NCI-H510A (cell line): ENCODE measurements at places on chromosomes 7 and 10.

GRCh38 chr10:48648172-48648942, 36.3 kb upstream of the WDFY4 start:
- DNase-seq: no peak

DNA sequence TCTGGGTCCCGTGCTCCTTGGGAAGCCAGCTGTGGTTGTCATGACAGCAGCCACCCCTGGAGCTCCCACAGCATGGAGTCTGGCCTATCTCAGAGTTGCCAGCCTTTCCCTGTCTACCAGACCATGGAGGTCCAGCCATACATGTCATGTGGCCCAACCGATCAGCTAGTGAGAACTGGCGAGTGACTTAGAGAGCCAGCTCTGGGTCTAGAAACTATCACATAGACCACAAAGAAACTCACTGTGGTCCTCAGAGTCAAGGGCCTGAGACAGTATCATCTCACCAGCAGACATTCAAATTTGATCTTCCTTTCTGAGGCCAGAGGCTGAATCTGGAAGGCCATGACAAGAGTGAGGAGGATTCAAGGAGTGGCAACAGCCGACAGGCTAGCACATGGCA, 223.3 kb upstream of the GPR26 start:
- no peak for DNase-seq

GRCh38 chr10:1504286-1504685, 233.0 kb downstream of the ADARB2 start:
- no peak for DNase-seq

DNA sequence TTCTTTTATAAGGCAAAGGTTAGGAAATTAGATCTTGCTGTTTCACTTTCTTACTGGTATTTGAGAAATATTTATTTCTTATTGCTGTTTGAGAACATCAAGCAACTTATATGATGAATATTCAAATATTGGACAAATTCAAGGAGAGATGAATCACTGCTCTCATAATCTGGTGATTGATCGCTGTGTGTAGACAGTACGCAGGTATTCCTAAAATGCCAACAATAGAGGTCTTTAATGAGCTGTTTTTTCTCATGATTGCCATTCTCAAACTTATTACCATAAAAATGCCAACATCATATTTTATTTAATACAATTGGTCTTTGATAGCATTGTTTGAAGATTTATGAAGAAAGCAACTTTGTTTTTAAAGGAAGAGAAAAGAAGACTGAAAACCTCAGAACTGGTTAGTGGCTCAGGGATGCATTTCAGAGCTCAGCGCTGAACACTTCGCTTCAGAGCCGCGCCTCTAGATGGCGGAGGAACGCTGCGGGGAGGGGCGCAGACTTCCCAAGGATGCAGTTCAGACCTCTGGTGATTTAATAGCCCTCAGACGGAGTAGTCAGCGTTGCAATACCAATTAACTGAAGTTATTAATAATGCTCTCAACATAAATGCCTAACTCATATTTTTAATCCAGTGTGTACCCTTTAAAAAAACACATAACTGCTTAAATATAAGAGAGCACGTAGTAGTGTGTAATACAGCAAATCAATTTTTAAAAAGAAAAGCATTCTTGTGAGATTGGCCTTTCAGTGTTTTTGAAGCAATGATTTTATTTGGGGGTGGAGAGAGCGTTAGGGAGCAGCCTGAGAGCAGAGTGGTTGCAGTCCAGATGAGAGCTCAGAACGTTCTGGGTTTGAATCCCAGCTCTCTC, 38.5 kb upstream of the STEAP4 start:
- no peak for DNase-seq

DNA sequence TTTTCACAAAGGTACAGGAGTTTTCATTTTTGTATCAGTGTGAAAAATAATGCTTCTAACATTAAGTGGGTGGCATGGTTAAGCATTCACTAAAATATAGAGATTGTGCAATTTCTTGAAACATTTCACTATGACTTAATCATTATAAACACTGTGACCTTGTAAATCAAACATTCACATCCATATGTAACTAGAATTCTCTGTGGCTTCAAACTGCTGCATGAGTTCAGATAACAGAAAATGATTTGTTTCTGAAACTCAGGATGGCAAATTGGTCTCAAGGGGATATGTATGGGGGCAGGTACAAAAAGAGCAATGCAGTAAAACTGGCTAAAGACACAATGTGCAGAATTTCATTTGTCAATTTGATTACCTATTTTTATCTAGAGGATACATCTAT, 3.8 kb downstream of the FAM133B start:
- DNase-seq: no peak

- no peak for DNase-seq
Measured at GRCh38 chr7:110625294-110625693, 465.6 kb upstream of the LRRN3 start.

- no peak for DNase-seq
Measured at GRCh38 chr10:27819781-27820531, 74.3 kb upstream of the MKX start.

GRCh38 chr10:8365935-8366911, 311.7 kb downstream of the GATA3 start:
- no peak for DNase-seq

- DNase-seq: no peak
Measured at GRCh38 chr7:82078807-82079206, 309.0 kb upstream of the HGF start.

- peak; percentile 67 for DNase-seq
Measured at GRCh38 chr10:110872145-110872983, 636 bp downstream of the PDCD4 start.

DNA sequence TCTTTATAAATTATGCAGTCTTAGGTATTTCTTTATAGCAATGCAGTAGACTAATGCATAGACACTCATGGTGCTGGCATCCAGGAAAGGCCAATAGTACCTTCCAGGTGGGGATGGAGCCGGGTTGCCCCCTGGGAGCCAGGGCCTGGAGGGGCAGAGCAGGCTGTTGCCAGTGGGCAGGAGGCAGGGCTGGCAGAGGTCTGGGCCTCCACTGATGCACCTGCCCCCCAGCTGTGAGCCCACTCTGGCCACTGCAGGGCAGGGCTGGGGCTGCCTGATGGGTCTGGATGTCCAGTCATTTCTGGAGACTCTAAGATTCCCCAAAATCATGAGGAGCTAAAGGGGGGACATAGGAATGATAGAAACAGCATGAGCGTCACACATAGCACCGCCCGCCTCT, 66.7 kb downstream of the MICALL2 start:
- no peak for DNase-seq

GRCh38 chr7:37198041-37198905, 250.4 kb downstream of the ELMO1 start:
- no peak for DNase-seq

- no peak for DNase-seq
Measured at GRCh38 chr7:47170516-47170915, 411.4 kb downstream of the TNS3 start.

DNA sequence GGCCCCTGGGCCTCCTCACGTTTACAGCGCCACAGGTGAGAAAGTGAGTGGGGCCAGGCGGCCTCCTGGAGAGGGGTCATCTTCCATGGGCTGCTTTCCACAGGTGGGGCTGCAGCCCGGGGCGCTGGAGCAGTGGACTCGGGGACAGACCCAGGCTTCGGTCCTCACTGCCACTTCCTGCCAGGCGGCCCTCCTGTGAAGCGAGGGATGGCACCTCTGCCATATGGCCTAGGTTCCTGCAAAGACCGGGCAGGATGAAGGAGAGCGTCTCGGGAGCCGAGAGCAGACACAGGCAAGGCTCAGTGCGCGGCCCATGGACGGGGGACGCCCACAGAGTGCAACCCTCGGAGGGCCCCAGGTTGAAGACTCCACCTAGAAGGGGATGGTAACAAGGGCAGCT, 106.8 kb downstream of the MAD1L1 start:
- no peak for DNase-seq

DNA sequence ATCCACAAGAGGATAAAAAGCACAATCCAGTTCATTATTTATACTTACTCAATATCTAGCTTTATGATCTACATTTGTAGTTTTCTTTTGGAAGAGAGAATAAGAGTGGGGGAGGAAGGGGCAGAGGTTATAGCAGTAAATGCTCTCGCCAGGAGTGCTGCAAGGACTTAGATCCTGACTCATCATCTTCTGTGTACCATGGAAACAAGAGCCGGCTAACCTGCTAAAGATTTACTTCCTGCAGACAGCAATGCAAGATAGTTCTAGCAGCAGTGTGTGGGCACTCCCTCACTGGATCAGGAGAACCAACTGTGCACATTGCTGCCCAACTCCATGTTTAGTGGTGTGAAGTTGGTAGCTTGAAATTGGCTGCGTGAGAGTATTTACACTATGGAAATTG, 47.7 kb upstream of the TRIL start:
- no peak for DNase-seq

DNA sequence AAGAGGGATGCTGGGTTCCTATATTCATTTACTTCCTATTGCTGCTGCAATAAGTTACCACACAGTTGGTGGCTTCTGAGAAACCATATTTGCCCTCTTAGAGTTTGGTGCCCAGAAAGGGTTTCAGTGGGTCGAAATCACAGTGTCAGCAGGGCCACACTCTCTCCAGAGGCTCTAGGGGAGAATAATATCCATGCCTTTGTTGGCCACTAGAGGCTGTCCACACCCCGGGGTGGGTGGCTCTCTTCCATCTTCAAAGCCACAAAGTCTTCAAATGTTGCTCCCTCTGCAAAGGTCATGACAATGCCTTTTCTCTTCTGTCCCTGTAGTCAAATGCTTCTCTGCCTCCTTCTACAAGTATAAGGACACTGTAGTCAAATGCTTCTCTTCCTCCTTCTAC, 989.4 kb downstream of the CCSER2 start:
- DNase-seq: no peak

GRCh38 chr7:105336009-105336408, 52.7 kb downstream of the SRPK2 start:
- no peak for DNase-seq
